ENCODE measurements at places on chromosomes 3 and 15.

GRCh38 chr3:135803028-135803692, 162.4 kb upstream of the PPP2R3A start:
- DNase-seq = no peak

- DNase-seq = no peak
Measured at GRCh38 chr3:73228959-73229358, 167.5 kb downstream of the EBLN2 start.

GRCh38 chr15:28996289-28996688, 110.5 kb downstream of the APBA2 start:
- DNase-seq = no peak

DNA sequence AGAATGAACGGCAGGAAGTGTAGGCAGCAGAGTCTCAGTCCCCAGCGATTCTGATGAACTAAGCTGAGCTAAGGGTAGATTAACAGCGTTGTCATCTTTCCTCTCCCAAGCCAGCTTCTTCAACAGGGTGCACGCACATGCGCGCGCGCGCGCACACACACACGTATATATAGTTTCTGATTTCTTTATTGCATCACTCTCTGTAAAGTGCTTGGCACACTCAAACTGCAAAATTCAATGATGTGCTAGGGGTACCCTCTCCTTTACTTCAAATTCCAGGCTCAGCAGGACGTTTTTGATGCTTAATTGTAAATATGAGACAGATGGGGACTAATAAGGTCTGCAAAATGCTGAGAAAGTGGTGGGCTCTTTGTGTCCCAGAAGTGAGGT, 26.1 kb upstream of the VPS8 start:
- no peak for DNase-seq

- no peak for DNase-seq
Measured at GRCh38 chr15:89749951-89750559, 994 bp downstream of the MESP1 start.

- no peak for DNase-seq
Measured at GRCh38 chr15:77716632-77717332, 84.1 kb upstream of the LINGO1 start.

GRCh38 chr3:62597491-62597890, 224.1 kb upstream of the FEZF2 start:
- peak; percentile 26 for DNase-seq

DNA sequence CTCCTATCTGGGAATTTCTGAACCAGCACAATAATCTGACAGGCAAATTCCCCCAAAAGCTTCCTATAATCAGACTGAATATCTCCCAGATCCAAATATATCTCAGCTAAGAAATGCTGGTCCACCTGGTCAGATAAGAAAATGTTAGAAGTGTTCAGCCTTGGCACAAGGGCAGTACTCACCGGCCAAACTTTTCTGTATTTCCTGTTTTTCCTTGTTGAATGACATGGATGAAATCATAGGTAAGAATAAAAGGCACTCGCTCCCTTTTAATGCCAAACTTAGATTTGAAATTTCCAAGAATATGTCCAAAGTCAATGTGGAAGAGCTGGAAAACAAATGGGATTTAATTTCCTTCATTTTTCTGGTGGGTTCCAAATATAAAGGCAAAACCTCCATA, 48.9 kb downstream of the FAIM start:
- DNase-seq = no peak
